Epithelial cell of prostate (primary cell): ENCODE measurements at places on chromosomes 5 and 9.

- DNase-seq: peak; percentile 92
These were observed 365.7 kb downstream of the SPATA31D1 start for GRCh38 chr9:82354279-82354659.

- no peak for DNase-seq
These were observed 28.1 kb downstream of the SMARCA2 start for GRCh38 chr9:2043243-2043642.

DNA sequence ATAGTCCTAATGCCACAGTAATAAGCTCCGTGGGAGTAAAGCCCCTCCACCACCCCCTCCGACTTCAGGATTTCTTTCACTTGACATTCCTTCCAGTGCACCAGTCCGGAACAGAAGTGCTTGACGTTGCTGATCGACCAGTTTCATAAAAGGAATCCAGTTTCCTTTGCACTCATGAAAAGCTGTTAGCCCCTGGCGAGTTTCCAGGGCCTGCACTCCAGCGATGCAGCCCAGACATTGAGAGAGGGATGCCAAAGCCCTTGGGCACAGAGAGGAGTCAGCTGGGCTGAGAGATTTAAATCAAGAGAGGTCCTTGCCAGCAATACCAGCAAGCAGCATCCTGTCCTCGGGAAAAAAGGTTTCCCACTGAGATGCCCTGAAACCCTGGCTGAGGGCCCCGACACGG, 170.1 kb downstream of the GABBR2 start:
- DNase-seq: no peak

DNA sequence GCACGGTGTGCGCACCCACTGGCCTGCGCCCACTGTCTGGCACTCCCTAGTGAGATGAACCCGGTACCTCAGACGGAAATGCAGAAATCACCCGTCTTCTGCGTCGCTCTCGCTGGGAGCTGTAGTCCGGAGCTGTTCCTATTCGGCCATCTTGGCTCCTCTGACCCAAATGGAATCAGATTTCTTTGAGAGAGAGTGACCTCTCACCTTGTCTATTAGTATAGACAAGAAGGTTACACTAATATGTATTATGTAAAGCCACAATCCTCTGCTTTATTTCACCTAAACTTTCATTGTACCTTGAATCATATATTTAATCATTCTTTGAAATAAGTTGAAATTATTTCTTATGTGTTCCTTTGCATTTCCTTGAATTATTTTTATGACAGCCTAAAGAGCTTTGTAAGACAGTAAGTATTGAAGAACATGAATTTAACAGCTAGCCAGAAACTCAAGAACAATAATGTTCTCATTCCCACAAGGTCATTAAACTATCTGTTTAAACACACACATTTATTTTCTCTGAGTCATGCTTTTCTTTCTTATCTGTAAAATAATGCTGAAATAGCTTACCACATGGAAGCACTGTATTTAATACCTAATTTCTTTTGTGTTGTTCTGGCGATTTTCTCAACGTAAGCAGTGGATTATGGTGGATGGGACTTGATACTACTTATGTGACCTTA, 91.8 kb upstream of the DMRTA1 start:
- no peak for DNase-seq
